ENCODE measurements at places on chromosomes 5 and 9. TPM values are rescaled to one million over a fixed set of nuclear protein-coding genes. Genes with fewer than 3 reads are reported as not detected.

Gene SMIM32
- total RNA-seq: not detected

Gene ELAVL2
- not detected for total RNA-seq

- H3K4me3 ChIP-seq: no peak overlapping the region
- no peak for DNase-seq
- no peaks in the 10 kb centered on the region for H3K27me3 ChIP-seq
- peaks cover 28% of the 10 kb centered on the region for H3K36me3 ChIP-seq
- no peak overlapping the region for H3K27ac ChIP-seq
These were observed 207.0 kb upstream of the MAP3K1 start for GRCh38 chr5:56608217-56608925.

GRCh38 chr5:67209141-67209771 lies 12.7 kb upstream of the CD180 start:
- peak; percentile 64 for DNase-seq
- peak overlapping the region; percentile 32 for H3K27ac ChIP-seq
- peaks cover 57% of the 10 kb centered on the region for H3K4me1 ChIP-seq

GRCh38 chr9:36530224-36530623 lies 42.5 kb upstream of the MELK start:
- H3K4me3 ChIP-seq: no peak overlapping the region
- H3K27me3 ChIP-seq: peaks cover 6% of the 10 kb centered on the region
- no peak overlapping the region for H3K27ac ChIP-seq
- H3K4me1 ChIP-seq: peaks cover 2% of the 10 kb centered on the region

- H3K4me1 ChIP-seq: peaks cover 3% of the 10 kb centered on the region
- no peaks in the 10 kb centered on the region for H3K36me3 ChIP-seq
- peaks cover 31% of the 10 kb centered on the region for H3K27me3 ChIP-seq
- peak overlapping the region; percentile 93 for H3K4me3 ChIP-seq
These were observed 27.3 kb downstream of the EGR1 start for GRCh38 chr5:138492560-138493045.

DNA sequence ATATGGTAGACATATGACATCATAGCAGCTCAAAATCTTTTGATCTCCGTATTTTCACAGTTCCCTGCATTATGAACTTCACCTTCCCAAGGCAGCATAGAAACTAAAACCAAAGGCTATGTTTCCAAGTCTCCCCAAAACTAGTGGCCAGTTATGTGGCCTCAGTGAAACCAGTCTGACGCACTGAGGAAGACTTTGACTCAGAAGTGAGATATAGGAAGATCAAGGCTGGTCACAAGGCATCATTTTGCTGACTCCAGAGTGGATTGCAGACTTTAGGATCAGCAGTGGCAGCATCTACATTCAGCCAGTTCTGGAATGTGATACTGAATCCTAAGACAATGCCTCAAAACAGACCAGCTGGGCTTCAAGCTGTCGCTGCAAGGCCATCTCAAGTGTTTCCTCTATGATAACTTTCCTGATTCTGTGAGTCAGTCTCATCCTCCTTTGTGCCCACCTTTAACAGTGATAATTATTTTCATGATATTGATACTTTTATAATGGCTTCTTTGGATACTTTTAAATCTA lies 34.4 kb upstream of the ELL2 start:
- DNase-seq: no peak
- H3K27me3 ChIP-seq: peaks cover 12% of the 10 kb centered on the region
- H3K4me1 ChIP-seq: no peaks in the 10 kb centered on the region
- no peak overlapping the region for H3K27ac ChIP-seq
- H3K4me3 ChIP-seq: no peak overlapping the region

DNA sequence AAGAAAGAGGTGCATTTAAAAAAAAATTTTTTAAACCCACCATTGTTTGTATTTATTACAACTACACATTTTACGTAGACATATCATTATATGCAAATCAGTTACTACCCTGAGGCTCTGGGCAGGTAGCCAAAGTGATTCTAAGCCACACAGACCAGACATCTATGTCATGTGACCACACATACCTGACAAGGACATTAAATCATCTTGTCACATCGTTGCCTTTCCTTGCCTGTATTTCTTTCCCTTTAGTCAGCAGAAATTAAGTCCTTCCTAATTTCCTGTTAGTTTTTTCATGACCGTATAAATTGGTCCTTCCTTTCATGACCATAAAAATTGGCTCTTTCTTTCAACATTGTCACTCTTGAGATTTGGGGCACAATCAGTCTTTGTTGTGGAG lies 134.2 kb upstream of the MARCHF11 start:
- H3K27me3 ChIP-seq: peaks cover 2% of the 10 kb centered on the region
- DNase-seq: no peak
- H3K27ac ChIP-seq: no peak overlapping the region
- no peaks in the 10 kb centered on the region for H3K36me3 ChIP-seq

DNA sequence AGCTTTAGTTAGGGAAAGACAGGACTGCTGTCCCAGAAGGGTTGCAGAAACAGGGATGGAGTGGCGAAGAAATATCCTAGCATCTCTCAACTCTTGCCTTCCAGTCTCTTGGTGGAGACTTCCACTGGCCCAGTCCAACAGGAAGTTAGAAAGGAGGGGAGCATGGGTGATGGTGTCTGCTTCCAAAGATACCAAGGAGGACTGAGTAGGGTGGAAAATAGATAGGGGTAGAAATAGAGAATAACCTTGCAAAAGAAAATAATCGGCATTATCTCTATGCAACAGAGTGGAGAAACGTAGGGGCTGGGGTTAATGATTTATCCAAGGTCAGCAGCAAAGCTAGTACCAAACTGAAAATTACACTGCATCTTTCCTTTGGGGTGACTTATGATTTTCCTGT lies 242.3 kb downstream of the PSAT1 start:
- DNase-seq: no peak
- no peaks in the 10 kb centered on the region for H3K36me3 ChIP-seq
- H3K4me1 ChIP-seq: no peaks in the 10 kb centered on the region
- peaks cover 3% of the 10 kb centered on the region for H3K27me3 ChIP-seq

DNA sequence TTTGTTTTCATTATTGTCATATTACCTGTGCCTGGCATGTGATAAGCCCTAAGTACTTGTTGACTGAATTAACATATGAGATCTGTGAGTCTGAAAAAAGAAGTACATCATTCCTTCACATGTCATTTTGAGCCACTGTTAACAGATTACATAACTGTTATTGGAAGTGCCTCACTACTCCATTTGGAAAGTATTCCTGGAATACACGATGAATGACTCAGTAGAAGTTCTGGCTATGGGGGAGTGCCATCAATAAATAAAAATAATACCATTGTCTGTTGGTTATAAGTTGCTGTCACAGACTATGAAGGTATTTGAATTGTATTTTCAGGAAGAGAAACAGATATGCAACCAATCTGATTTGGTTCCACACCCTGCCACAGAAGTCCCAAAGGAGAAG lies 12.9 kb downstream of the NIPSNAP3B start:
- DNase-seq: no peak
- no peaks in the 10 kb centered on the region for H3K36me3 ChIP-seq
- H3K4me3 ChIP-seq: no peak overlapping the region
- H3K27me3 ChIP-seq: peaks cover 18% of the 10 kb centered on the region
- H3K4me1 ChIP-seq: no peaks in the 10 kb centered on the region

- H3K4me3 ChIP-seq: no peak overlapping the region
- H3K4me1 ChIP-seq: no peaks in the 10 kb centered on the region
- H3K36me3 ChIP-seq: no peaks in the 10 kb centered on the region
- H3K27ac ChIP-seq: no peak overlapping the region
- no peak for DNase-seq
These were observed 210.1 kb downstream of the EPB41L4A start for GRCh38 chr5:112208699-112209615.

- no peak for DNase-seq
- no peak overlapping the region for H3K27ac ChIP-seq
- no peaks in the 10 kb centered on the region for H3K4me1 ChIP-seq
- H3K36me3 ChIP-seq: no peaks in the 10 kb centered on the region
These were observed 115.1 kb upstream of the DMRTA1 start for GRCh38 chr9:22331533-22331932.

- H3K4me1 ChIP-seq: peaks cover 18% of the 10 kb centered on the region
- H3K27ac ChIP-seq: no peak overlapping the region
- peaks cover 3% of the 10 kb centered on the region for H3K36me3 ChIP-seq
- DNase-seq: no peak
- no peak overlapping the region for H3K4me3 ChIP-seq
These were observed 2.6 kb upstream of the SNX18 start for GRCh38 chr5:54514841-54515432.

- peaks cover 1% of the 10 kb centered on the region for H3K4me1 ChIP-seq
- no peaks in the 10 kb centered on the region for H3K36me3 ChIP-seq
These were observed 55.9 kb upstream of the ANKRD55 start for GRCh38 chr5:56288873-56289601.

- H3K4me1 ChIP-seq: peaks cover 12% of the 10 kb centered on the region
- H3K4me3 ChIP-seq: peak overlapping the region; percentile 69
- peak overlapping the region; percentile 65 for H3K27ac ChIP-seq
- peak; percentile 70 for DNase-seq
These were observed 158.1 kb upstream of the SHB start for GRCh38 chr9:38227061-38227540.

- H3K4me3 ChIP-seq: no peak overlapping the region
- DNase-seq: no peak
- no peak overlapping the region for H3K27ac ChIP-seq
- no peaks in the 10 kb centered on the region for H3K27me3 ChIP-seq
- no peaks in the 10 kb centered on the region for H3K4me1 ChIP-seq
- H3K36me3 ChIP-seq: peaks cover 7% of the 10 kb centered on the region
These were observed 5.0 kb downstream of the DPP7 start for GRCh38 chr9:137109250-137110146.

DNA sequence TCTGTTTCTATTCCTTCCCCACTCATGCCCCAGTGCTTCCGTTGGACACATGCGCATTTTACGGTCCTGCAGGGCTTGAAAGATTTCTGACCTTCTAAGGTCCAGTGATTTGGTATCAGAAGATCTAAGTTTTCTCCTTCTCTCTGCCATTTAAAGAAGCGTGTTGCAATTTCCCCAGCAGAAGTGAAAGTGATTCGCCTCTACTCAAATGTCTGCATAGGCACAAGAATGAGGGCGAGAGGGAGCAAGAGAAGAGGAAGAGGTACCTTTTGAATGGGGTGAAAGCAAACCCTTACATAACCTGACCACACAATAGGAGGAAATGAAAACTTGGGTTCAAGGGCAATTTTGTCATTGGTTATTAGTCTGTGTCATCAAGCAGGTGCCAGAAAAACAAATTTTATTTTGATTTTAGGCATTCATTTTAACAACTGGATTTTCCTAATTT lies 31.7 kb upstream of the NR3C1 start:
- peaks cover 7% of the 10 kb centered on the region for H3K36me3 ChIP-seq
- no peaks in the 10 kb centered on the region for H3K27me3 ChIP-seq
- H3K27ac ChIP-seq: peak overlapping the region; percentile 96
- peak overlapping the region; percentile 87 for H3K4me3 ChIP-seq

DNA sequence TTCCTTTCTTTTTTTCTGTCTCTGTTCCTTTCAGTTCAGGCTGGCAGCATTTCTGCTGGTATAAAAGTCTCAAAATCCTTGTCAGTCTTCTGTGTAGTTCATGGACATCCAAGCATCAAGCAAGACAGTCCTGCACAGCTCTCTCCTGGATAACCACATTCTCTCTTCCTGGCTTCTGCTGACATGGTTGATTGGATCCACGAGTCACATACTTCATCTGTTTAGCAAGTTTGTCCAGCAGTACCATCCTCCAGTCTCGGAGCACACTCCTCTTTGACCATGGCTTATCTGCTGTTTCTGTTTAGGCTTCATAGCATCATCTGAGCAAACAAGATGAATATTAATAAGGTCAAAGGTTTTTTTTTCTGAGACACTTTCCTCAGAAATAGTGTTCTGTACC lies 220.8 kb downstream of the KDM4C start:
- no peak overlapping the region for H3K27ac ChIP-seq
- no peak for DNase-seq
- H3K27me3 ChIP-seq: no peaks in the 10 kb centered on the region
- peaks cover 28% of the 10 kb centered on the region for H3K36me3 ChIP-seq
- H3K4me3 ChIP-seq: no peak overlapping the region

DNA sequence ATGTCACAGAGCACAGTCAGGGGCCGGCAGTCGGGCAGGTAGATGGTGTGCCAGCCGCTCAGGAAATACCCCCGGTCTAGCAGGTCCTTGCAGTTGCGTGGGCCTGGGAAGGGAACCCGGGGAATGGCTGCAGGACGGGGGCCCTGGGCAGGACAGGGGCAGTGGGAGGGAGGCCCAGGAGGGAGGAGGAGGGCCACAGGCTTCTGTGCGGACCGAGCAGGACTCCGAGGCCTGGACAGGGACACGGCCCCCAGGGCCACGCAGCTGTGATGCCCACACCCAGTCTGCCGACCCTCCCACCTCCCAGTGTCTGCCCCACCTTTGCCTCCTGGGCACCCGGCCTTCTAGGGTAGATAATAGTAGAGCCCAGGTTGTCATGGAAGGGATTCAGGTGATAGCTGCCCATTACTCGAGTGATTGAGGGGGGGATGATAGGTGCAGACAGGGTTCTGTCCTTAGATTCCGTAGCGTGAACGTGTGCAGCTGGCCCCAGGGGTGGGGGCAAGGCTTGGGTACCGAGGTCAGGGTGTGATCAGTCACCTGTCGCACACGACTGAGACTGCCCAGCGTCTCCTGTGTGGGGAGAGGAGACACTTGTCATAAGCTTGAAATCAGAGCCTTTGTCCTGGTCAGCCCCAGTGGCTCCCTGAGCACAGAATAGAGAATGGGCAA lies 4.5 kb downstream of the FCN1 start:
- no peak for DNase-seq
- H3K4me3 ChIP-seq: no peak overlapping the region
- H3K4me1 ChIP-seq: no peaks in the 10 kb centered on the region
- H3K27ac ChIP-seq: no peak overlapping the region
- peaks cover 18% of the 10 kb centered on the region for H3K27me3 ChIP-seq

DNA sequence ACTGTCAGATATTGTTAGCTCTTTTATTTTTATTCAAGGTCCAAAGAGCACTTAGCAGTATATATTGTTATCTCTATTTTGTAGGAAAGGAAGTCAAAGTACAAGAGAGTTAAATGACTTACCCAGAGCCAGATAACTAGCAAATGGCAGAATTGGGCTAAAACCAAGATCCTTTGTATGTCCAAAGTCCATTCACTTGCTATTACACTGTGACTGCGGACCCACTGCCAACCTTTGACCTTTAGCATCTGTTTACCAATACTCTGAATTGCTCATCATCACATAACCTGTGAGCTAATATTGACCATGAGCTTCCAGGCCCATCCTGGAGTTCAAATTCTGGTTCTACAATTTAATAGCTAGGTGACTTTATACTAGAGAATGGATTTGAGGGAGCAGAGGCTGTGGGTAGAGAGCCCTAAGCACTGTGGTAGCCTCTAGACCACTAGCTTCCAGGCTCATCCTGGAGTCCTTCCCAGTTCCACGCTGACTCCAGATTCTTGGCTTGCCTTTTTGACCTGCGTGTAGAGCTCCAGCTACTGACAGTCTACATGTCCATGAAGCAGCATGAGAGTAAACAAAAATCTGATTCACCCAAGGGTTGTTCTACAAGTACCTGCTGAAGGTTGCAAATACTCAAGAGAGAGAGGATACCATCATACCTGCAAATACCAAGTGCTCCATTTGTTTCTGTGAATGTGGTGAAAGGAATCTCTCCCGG lies 424.0 kb downstream of the SH3GL2 start:
- H3K4me3 ChIP-seq: no peak overlapping the region
- no peaks in the 10 kb centered on the region for H3K4me1 ChIP-seq
- H3K27ac ChIP-seq: no peak overlapping the region
- H3K27me3 ChIP-seq: no peaks in the 10 kb centered on the region
- H3K36me3 ChIP-seq: no peaks in the 10 kb centered on the region

GRCh38 chr5:145479857-145480256 lies 355.3 kb downstream of the PRELID2 start:
- no peaks in the 10 kb centered on the region for H3K4me1 ChIP-seq
- H3K27ac ChIP-seq: no peak overlapping the region
- H3K27me3 ChIP-seq: no peaks in the 10 kb centered on the region
- no peaks in the 10 kb centered on the region for H3K36me3 ChIP-seq

GRCh38 chr5:68193481-68194036 lies 22.0 kb upstream of the PIK3R1 start:
- DNase-seq: no peak
- no peaks in the 10 kb centered on the region for H3K27me3 ChIP-seq
- no peak overlapping the region for H3K27ac ChIP-seq

Data from activated naive CD8-positive, alpha-beta T cell treated with anti-CD3 and anti-CD28 coated beads, Interleukin-2, amount 10 ng/mL, durations not matched to agents 7 days and 5 days (primary cell).